WERI-Rb-1 (cell line): ENCODE measurements at places on chromosomes 6 and 20.

DNA sequence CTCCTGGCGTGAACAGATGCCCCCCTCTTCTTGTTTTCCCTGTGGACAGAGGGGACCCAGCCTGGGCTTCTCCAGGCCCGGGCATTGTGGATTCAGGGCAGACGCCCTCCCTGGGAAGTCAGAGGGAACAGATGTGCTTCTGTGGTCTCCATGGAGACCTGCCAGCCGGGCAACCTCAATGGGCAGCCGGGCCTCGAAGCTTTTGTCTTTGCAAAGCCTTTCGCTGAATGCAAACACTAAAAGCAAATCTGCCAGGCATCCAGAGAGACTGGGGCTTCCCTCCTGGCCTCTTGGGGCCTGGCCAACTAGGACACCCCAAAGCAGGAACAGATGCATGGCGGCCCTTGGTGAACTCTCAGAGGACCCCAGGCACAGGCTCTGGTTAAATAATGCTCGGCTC is 370.0 kb upstream of the SULF2 start:
- no peak for DNase-seq

GRCh38 chr6:25288518-25288917 is 9.3 kb downstream of the CARMIL1 start:
- DNase-seq, result no peak

DNA sequence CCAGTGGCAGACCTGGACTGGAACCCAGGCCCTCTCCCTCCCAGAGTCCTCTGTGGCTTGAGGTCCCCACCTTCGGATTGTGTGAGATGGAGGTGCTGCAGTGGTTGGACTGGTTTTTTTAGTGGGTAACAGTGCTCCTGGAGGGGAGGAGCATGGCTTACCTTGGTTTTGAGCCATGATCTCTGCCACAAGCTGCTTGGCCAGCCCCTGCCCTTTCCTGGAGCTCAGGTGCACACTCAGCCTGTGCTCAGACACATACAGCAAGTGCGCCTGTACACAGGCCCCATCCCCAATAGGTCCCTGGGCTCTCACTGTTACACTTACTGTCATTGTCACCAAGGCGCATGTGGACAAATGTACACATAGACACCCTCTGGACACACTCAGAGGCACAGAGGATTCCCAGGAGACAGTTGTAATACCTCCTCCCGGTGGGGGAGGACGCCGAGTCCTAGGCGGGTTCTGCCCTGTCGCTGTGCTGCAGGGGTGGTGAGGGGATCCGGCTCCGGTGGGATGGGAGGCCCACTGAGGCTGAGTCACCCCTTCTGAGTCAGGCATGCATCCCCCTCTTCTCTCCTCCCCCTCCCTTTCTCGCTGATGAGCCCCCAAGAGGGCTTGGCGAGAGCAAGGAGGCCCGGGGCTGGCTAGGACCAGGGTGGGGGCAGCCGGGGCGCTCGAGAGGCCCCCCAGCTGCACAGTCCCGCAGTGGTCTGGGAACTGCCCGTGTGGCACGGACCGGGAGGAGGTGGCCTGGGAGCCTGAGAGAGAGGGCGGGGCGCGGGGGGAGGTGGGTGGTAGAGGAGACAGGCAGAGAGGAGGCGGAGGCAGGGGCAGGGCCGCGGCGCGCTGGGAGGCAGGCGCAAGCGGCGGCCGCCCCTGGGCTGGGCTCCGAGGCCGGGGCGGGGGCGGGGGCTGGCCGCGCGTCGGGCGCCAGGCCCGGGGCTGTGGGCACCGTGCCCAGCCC is 522 bp upstream of the EPB41L1 start:
- peak; percentile 90 for DNase-seq

DNA sequence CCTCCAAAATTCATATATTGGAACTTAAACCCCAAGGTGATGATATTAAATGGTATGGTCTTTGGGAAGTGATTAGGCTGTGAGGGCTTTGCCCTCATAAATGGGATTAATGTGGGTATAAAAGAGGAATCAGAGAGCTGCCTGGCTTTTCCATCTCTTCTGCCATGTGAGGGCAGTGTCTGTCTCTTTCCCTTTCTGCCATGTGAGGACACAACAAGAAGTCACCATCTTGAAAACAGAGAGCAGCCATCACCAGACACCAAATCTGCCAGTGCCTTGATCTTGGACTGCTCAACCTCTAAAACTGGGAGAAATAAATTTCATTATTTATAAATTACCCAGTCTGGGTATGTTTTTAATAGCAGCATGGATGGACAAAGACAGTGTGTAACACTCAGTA is 263.0 kb downstream of the PAX1 start:
- DNase-seq, result no peak

- no peak for DNase-seq
Measured at GRCh38 chr6:154292855-154293519, 63.6 kb downstream of the IPCEF1 start.

DNA sequence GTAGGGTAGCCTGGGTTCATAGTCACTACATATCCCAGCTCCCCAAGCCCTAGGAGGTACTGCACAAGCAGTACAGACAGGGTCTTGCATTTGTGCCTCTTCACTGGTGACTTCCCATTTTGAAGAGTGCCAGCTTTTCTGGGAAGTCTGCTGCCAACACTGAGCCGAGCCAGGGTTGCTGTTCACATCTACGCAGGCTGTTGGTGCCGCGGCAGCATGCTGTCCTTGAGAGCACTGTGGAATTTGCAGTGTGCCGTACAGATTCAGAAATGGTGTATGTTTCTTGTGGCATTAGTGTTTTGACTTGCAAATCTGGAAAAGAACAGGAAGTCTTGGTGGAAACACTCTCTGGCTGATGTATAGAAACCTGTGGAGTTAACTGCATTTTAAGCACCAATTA is 67.5 kb downstream of the JARID2 start:
- no peak for DNase-seq

- no peak for DNase-seq
Measured at GRCh38 chr6:41651962-41652657, 13.8 kb downstream of the MDFI start.

DNA sequence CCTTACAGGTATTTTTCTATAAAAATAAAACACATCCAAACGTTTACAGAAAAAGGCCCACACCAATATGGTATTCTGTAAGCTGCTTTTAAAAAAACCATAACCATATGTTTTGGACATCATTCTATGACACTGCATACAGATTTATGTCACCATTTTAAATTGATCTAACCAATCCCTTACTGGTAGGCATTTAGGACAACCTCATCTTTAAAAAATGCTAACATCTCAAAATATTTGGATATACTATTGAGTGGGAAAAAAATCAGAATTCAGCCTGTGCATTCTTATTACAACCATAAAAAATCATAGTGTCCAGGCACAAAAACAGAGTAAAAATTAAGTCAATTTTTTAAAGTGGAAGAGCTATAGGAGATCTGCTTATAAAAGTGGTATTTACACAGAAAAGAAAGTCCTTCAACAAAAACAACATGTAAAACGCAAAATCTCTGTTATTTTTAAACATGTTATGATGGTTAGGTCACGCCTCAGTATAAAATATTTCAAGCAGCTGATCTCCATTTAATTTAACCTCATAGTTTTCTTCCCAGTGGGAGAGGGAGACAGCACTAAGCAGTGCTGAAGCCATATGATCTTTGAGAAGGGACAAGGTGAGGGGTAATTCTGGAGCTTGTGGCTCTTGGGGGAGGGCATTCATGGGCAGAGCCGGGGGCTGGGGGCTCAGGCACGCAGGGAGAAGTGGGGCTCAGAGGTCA is 21.2 kb downstream of the TRAM2 start:
- DNase-seq, result no peak

DNA sequence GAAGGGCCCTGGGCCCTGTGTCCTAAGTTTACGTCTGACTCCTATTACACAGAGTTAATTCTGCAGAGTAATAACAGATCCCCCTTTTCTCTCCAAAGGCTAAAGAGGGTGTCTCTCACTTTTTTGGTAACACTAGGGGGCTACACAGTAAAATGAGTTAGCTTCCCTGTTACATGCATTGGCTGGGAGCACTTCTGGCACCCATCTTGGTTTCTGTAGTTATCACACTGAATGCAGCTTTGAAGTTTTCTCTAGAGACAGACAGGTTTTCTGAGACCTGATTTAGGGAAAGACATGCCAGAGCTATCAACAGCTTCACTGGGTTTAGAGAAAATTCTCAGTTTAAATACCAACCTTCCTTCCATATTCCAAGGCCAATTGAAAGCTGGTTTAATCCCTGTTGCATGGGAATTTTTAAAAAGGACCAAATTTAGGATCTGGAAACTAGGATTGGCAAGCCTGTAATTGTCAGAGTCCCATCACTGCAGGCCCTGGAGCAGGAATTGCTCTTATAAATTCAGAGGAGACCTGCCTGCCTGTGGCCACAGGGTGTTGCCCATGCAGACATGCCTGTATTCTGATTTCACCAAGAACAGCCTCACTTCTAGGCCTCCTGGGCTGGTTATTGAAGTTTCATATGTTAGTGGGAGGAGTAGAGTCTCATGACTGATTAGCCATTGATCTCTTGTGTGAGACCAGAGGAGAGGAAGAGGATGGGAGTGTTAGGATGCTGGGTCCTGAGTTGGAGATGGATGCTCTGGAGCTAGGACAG is 29.4 kb downstream of the RNF8 start:
- no peak for DNase-seq

DNA sequence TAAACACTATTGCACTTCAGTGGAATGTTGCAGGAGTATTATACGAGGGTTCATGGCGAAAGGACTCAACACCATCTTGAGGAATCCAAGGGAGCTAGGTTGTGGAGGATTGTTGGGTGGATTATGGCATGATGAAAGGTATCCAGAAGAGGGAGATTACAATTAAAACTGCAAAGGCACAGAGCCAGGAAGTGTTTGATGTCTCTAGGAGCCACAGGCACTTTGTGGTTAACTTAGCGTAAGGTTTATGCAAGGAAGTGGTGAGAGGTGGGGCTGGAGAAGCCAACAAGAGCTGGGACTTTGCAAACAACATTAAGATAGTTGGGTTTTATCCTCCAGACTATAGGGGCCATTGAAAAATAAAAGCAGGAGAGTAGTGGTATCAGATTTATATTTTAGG is 86.6 kb upstream of the TPD52L1 start:
- DNase-seq, result no peak

GRCh38 chr6:88089708-88090107 is 42.1 kb downstream of the SPACA1 start:
- no peak for DNase-seq

GRCh38 chr20:42902509-42902908 is 287.2 kb downstream of the PTPRT start:
- no peak for DNase-seq

DNA sequence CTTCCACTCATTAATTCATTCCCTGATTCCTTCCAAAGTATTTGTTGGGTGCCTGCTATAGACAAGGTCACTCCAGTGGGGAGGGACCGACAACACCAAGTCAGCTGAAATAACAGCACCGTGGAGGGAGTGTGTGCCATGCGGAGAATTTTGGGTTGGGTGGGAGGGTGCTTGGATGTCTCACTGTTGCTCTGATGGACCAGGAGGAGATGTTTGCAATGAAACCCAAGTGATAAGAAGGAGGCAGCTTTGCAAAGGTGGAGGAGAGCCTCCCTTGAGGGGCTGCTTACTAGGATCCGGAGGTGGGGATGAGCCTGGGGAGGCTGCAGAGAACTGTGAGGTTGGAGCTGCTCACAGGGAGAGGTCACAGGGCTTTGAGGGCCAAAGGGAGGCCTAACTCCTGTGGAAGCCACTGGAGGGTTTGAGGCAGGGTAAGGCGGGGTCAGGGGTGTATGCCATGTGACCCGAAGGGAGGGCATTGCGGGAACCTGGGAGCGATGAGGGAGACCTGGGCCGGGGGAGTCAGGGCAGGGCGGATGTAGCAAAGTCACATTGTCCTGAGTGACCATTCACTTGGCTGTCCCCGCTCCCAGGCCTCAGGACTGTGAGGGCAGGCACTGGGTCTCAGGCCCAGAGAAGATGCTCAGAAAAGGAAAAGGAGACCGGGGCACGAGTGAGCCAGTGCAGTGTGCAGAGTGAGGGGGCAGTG is 124.5 kb downstream of the PHACTR3 start:
- no peak for DNase-seq

- no peak for DNase-seq
Measured at GRCh38 chr20:14919501-14920081, 582.2 kb upstream of the FLRT3 start.

DNA sequence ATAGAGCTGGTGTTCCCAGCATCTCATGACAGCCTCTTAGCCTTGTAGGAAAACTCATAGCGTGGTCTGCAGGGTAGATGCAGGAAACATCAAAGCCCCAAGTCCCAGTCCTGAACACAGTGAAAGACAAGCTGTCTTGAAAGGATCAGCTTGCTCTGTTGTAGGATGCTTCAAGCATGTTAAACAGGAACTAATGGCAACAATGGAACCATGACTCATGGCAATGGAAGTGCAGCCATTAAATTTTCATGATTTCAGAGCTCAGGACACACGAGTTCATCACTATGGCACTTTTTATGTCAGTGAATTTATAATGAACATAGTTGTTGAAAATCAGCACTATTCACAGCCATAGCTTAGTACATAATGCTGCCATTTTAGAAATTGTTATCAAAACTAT is 367.7 kb downstream of the KIF16B start:
- no peak for DNase-seq

DNA sequence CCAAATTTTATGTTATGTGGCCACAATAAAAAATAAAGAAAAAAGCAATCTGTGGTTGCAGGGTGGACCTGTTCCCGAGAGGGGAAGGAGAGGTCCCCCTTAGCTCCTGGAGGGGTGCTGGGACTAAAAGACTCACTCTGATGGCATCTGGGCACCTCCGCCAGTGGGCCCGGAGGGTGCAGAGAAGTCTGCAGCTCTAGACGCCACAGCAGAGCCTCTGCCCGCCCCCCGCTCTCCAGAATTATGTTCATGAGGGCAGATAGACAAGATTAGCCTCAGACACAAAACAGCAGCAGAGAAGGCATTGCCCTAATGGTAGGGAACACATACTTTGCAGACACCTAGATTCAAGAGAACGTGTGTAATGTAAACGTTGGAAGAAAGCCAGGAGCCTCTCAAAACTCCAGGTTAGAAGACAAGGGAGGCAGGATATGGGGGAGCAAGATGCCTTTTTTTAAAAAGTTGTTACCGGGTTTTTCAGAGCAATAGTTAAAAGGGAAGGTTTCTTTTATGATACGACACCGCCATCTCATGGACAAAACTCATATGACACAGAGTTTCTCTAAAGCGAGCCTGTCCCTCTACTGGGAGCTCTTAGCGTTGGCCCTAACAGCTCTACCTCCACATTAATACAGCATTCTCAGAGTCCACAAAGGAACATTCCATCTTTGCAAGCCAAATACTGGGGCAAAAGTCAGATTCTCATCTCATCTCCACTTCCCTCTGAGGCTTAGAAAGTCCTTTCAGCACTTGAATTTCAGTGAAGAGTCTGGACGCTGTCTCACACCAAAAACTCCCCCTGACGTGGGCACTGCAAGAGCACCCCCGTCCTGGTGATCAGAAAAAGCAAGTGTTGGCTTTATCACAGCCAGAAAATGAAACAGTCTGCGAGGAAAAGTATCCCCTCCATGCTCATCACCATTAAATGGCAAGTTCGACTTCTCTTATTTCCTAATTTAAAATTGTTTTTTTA is 47.2 kb downstream of the FOXF2 start:
- peak; percentile 64 for DNase-seq

DNA sequence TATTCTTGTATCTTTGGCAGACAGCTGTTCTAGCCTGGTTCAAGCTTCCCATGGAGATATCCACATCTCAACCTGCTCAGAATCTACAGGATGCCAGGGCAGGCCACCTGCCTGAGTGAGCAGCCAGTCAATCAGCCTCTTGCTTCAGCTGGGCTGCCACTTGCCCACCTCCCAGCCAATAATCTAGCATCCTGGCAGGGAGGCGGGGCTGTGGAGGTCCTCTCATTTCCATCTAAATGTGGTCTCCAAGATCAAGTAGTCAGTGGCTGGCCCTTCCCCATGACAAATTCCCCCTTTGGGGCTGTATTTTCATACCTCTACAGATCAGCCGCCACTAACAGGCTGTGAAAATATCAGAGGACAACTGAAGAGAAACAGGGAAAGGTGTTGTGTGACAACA is 33.0 kb upstream of the SPDEF start:
- DNase-seq, result no peak
